GOT3 (cell line): ENCODE measurements at places on chromosomes 16 and 17.

DNA sequence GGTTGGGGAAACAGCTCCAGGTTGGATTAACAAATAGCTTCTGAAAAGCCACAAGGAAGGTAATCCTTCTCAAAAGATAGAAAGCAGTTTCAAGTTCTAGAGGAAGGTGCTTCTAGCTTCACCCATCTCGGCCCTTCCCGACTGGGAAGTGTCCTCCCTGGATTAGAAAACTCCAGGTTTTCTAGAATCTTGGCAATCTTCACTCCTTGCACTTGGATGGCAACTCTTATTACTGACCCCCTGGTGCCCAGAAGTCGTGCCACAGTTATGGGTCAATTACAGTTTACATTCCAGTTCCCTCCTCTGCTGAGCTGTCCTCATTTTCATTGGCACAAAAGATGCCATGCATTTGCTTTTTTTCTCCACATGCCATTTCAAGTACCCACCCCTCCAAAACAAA is 65.6 kb downstream of the SMG6 start:
- DNase-seq = no peak

GRCh38 chr17:39600288-39600996 is 7.3 kb downstream of the NEUROD2 start:
- DNase-seq = no peak

DNA sequence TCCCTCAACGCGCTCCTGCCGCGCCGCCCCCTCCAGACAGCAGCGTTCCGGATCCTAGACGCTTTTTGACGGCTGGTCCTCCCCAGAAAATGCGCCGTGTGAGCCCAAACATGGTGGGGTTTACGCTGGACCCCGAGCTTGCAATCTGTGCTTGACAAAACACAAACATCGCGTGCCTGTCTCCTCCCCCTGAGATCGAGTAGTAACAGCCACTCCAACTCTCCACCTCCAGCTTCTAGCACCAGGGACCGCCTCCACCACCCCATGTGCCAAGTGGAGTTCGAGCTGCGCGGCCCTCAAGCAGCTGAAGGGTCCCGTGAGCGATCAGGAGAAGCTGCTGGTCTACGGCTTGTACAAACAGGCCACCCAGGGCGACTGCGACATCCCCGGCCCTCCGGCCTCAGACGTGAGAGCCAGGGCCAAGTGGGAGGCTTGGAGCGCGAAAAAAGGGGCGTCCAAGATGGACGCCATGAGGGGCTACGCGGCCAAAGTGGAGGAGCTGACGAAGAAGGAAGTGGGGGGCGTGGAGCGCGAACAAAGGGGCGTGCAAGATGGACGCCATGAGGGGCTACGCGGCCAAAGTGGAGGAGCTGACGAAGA is 656 bp upstream of the GEMIN4 start:
- DNase-seq = no peak

DNA sequence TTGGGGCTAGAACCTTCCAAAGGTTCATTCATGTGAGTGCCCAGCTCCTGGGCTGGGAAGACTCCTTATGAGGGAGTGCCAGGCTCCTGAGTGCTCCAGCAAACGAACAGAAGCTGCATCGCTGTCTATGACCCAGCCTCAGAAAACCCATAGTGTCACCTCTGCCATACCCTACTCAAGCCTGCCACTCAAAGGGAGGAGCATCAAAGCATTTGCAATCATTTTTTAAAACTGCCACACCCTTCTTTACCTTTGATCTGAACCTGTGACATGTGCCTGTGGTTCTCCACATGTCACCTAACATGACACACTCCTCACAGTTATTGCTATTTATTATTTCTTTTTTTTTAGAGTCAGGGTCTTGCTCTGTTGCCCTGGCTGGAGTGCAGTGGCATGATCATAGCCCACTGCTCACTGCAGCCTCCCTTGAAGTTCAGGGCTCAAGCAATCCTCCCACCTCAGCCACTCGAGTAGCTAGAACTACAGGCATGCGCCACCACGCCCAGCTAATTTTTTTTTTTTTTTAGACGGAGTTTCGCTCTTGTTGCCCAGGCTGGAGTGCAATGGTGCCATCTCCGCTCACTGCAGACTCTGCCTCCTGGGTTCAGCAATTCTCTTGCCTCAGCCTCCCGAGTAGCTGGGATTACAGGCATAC is 7.3 kb upstream of the KDM8 start:
- no peak for DNase-seq

- no peak for DNase-seq
These were observed 11.9 kb downstream of the KCNJ12 start for GRCh38 chr17:21388066-21388465.

- DNase-seq = no peak
These were observed 13.4 kb upstream of the MEIOC start for GRCh38 chr17:44642834-44643233.

DNA sequence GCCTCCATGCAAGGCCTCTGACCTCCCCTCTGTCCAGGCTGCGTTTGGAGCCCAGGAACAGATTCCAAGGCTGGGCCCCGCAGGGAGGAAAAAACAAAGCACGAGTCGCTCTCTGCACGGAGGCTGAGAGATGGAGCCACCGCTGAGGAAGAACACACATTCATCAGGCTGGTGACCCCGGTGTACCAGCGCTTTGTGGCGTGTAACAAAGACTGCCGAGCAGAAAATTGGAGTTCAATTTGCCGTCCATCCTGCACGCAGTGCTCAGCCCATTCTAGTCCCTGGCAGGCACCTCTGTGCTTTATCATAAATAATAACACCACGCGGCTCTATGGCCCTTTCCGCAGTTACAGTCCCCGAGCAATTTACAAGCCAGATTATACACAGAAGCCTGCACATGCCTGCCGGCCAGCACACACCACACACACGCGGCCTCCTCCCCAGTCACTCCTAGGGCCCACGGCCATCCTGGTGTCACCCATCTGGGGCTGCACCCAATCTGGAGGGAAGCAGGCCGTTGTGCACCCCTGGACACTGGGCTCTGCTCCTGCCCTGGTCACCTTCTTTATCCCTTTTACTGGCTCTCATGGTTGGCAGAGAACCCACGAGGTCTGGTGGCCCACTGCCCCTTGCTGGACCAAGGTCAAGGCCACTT is 124.4 kb downstream of the SDK2 start:
- DNase-seq = no peak

DNA sequence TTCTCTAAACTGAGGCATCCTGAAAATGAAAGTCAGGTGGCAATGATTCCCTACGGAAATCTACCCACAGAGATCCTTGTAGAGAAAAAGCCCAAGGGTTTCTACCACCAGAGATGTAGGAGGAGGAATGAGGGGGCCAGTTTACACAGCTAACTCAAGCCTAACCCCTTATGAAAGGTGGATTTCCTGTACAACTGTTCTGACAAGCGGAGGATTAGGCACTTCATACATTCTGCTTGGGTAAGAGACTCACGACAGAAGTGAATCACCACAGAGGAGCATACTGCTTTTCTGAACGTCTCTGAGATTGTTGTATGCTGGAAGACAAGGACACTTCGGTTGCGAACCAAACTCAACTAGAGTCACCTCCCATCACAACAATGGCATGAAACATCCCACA is 72.7 kb downstream of the SMG6 start:
- no peak for DNase-seq

DNA sequence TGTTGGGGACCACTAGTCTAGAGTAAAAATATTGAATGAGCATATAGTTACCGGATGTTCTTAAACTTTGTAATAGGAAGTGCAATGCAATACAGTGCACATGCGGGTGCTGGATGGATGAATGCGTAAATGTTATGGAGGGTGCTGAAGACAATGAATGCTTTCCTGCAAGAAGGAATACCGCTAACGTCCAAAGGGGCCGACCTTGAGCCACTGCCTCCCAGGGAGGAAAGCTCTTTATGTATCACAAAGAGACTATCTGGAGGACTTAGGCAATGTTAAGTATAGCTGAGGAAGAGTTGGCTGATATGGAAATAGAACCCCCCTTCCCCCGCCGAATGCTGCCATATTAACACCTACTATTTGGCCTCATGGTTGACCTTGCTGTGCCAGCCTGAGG is 27.5 kb upstream of the SHCBP1 start:
- no peak for DNase-seq

GRCh38 chr16:19130852-19131824 is 17.4 kb downstream of the ITPRIPL2 start:
- DNase-seq = no peak
